ENCODE measurements at places on chromosomes 1 and 21. TPM values are rescaled to one million over a fixed set of nuclear protein-coding genes. Genes with fewer than 3 reads are reported as not detected.

DNA sequence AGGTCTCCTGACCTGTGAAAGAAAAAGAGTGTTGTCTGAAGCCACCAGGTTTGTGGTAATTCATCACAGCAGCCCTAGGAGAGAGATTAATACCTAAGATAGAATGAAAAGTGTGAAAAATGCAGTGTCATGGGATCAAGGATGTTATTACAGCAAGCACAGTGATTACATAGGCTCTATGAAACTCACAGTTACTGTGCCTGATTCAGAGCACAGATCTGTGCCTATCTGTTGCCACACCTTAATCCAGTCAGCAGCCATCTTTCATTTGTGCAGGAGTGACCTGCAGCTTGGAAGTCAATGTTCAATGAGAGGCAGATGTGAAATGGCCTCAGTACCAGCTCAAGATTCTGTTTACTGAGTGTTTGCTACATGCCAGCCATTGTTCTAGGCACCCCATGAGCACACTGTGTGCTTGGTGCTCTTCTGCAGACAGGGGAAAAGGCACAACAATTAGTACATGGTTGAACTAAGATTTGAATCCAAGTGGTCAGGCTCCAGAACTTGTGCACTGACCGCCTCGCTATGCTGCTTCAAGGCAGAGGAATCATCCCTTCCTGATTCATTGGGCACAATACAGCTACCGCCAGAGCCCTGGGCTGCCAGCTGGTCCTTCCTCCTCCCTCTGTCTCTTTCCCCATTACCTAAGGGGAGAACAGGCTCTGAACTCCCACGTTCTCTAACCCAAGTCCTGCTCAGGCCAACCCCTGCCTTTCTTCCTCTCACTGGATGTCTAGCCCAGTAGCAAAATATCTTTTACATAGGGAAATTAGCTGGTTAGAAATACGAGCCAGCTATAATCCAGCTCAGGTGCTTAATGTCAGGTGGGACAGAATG is 56.3 kb upstream of the NEK2 start:
- no peak for DNase-seq

The ANKRD65 gene
- polyA plus RNA-seq = not detected

DNA sequence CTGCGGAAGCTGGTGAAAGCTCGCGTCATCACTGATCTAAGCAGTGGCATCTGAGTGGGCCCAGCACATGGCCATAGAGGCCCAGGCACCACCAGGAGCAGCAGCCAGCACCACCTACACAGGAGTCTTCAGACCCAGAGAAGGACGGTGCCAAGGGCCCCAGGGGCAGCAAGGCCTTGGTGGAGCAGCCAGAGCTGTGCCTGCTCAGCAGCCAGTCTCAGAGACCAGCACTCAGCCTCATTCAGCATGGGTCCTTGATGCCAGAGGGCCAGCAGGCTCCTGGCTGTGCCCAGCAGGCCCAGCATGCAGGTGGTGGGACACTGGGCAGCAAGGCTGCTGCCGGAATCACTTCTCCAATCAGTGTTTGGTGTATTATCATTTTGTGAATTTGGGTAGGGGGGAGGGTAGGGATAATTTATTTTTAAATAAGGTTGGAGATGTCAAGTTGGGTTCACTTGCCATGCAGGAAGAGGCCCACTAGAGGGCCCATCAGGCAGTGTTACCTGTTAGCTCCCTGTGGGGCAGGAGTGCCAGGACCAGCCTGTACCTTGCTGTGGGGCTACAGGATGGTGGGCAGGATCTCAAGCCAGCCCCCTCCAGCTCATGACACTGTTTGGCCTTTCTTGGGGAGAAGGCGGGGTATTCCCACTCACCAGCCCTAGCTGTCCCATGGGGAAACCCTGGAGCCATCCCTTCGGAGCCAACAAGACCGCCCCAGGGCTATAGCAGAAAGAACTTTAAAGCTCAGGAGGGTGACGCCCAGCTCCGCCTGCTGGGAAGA is 3.2 kb upstream of the ARTN start:
- no peak for DNase-seq

- peak; percentile 53 for DNase-seq
Observed at GRCh38 chr1:116574581-116575291, 3.9 kb upstream of the CD58 start.

- no peak for DNase-seq
Observed at GRCh38 chr1:229986737-229987337, 80.2 kb upstream of the GALNT2 start.

GRCh38 chr1:200179781-200180160 is 152.3 kb downstream of the NR5A2 start:
- DNase-seq = no peak

GRCh38 chr1:16260814-16261213 is 23.8 kb upstream of the CPLANE2 start:
- DNase-seq = no peak

- DNase-seq = no peak
Observed at GRCh38 chr1:178973652-178974101, 52.0 kb upstream of the FAM20B start.

The WNT3A gene
- not detected for polyA plus RNA-seq

DNA sequence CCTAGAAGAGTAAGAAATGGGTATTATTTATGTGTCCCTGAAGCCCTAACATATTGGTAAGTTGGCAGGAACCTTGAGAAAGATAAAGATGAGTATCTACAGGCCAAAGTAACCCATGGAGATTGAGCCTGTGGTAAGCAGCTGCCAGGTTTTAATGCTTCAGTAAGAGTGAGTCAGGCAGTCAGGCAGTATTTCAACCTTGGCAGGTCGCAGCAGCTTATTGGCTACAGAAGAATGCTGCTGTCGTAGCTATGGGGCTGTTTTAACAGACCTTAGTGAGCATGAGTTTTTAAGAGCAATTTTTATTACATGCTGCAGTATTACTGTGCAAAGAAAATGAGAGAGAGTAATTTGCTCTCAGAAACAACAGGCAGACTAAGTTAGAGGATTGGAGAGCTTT is 10.3 kb upstream of the SLC30A10 start:
- no peak for DNase-seq

The MAP3K7CL gene
- polyA plus RNA-seq = 12.5 TPM

DNA sequence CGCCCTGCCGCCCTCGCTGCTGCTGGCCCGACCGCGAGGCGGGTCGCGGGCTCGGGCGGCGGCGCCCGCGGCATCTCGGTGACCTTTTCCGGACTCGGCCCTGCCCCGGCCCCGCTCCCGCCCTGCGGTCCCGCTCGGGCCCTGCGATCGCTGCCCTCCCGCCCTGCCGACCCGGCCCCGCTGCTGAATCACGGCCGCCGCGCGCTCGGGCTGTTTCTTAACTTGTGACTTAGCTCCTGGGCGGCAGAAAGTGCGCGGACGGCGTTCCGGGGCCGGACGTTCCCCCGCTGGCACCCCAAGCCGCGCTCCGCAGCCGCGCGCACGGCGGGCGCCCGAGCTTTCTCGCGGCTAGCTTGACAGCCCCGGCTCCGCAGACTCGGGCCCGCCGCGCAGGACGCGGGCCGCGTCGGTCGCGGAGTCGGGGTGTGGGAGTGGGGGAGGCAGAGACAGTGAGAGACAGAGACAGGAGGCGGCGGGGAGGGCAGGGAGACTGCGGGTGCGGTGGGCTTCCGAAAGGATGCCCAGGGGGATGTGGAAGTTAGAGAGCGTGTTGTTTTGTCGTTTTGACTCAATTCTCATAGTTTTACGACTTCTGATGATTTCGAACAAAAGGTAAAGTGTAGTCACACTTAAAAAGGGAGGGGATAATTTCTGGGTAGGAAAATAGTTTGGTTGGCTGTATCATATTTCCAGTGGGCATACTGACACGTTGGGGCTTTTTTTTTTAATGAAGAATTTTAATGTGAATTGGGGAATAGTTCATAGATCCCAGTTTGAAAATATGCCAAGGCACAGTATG is 49.8 kb downstream of the PRDM2 start:
- no peak for DNase-seq

GRCh38 chr1:99465176-99465900 is 180.6 kb upstream of the PALMD start:
- no peak for DNase-seq

The VASH2 gene
- not detected for polyA plus RNA-seq

The BATF3 gene
- polyA plus RNA-seq = 4.4 TPM

- DNase-seq = no peak
Observed at GRCh38 chr1:108016451-108016920, 51.5 kb upstream of the VAV3 start.
